ENCODE measurements at places on chromosomes 4 and X. TPM values are rescaled to one million over a fixed set of nuclear protein-coding genes. Genes with fewer than 3 reads are reported as not detected.

CHRDL1 gene
- not detected for total RNA-seq

SH3D19 gene
- total RNA-seq, result not detected

DNA sequence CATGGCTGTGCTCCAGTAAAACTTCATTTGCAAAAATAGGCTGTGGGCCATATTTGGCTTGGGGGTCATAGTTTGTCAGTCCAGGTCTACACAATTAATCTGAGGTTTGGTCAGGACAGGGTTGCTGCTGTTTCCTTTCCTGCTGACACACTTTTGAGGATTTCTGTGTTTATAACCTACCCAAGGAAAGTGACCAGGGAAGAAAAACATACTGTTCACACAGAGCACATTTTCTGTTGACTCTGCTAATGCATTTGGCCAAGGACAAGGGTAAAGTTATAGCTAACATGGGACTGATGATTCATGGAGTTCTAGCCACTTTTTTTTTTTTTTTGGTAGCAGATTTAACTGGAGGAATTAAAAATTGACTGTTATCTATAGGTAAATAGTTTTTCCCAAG is 43.9 kb upstream of the GEMIN8 start:
- no peak for DNase-seq

- DNase-seq, result no peak
Observed at GRCh38 chr4:56360071-56360470, 27.2 kb downstream of the AASDH start.

PPEF1 gene
- total RNA-seq, result not detected

NEUROG2 gene
- 0.18 TPM for total RNA-seq

DNA sequence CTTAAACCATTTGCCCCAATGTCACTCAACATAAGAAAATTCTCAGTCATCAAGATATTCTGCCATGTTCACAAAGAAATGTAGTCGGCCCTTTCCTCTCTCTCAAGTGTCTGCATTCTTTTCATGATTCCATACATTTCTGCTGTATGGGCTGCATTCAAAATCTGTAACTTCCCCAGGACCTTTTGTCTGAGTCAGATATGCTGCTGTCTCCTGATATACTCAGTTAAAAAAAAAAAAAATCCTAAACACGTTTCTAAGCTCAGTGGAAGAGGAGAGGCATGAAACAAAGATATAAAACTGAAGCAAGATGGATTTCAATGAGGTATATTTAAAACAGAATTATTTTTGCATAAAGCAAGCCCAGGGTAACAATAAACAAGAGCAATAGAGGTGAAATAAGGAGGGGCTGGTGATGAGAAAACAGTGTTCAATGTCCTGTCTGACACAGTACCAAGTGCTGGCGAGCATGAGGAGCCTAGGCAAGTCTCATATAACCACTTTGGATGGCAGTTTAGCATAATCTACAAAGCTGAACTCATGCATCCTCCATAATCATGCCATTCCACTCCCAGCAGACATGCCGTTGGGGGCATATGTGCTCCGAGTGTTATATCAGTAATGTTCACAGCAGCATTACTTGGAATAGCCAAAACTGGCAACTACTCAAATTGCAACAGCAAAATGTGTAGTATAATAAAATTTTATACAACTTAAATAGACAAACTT is 76.7 kb downstream of the MANBA start:
- DNase-seq, result no peak

DNA sequence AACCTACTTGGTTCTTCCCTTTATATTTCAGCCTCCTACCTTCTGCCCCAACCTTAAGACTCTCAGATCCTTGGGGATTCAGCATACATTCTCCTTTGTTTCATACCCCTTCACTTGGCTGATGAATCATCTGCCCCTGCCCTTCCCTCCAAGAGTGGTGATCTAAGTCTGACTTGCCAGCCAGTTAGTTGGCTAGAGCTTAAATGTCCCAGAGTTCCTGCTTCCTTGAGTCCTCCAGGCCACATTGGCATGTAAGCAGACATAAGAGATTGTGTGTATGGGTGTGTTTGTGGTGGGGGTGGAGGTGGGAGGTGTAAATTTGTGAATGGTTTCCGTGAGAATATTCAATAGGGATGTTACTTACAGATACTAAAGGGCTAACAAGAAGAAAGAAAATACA is 3.7 kb upstream of the TEX13D start:
- no peak for DNase-seq

UGT2B17 gene
- not detected for total RNA-seq

GRCh38 chr4:71211748-71212147 is 127.1 kb upstream of the SLC4A4 start:
- no peak for DNase-seq

NUDT9 gene
- total RNA-seq, result 13.9 TPM

SSX2B gene
- not detected for total RNA-seq

ADAM29 gene
- not detected for total RNA-seq

DNA sequence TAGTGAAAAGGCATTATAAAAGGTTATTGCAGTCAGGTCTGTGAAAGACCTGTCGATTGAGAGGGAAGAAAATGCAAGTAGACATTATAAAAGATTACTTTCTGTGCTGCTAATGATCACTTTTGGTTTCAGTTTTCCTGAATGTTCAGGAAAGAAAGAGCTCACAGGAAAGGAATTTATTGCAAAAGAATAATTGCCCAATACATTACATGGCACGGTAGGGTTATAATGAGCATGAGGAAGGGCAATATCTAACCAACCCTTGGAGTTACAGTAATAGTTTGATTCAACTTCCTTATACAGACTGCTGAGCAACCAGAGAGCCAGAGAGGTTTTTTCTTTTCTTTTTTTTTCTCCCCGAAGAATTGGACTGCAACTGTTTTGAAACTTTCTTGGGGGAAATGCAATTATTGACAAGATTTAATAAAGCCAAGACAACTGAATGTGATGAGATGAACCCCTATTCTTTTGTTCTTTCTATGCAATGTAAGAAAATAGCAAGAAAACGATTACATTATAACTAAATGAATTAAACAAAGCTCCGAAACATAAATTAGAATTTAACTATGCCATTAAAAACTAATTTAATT is 247.0 kb downstream of the C4orf33 start:
- DNase-seq, result no peak

DNA sequence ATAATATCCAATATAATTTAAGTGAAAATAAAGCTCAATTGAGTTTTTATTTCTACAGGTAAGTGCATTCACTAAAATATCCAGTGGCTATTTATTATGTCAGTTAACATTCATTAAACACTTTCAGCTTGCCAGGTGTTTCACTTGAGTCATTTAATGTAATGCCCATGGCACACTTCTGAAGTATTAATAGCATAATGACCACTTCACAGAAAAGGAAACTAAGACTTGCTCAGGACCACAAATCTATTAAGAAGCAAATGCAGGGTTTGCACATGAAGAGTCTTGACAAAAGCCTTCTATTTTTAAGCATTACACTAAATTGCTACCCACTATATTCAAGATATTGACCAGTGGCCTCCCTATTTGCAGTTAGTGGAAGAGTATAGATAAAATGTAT is 612.7 kb downstream of the KCTD8 start:
- no peak for DNase-seq

ITM2A gene
- 114 TPM for total RNA-seq

- no peak for DNase-seq
Observed at GRCh38 chr4:53619431-53619830, 28.1 kb upstream of the LNX1 start.

DNA sequence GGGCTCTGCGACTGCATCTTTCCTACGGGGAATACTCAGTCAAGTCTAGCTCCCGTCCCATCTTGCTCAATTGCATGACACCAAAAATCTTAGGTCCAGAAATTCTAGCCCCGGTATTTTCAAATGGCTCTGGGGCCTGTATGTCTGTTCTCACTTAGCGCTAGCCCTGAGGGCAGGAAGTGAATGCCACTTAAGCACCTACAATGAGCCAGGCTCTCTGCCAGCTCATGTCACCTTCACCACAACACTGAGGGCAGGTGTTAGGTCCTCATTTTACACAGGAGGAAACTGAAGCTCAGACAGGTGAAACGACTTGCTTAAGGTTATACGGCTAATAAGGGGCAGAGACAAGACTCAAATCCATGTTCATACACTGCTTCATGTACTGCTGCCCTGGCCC is 282.8 kb downstream of the PPP1R2C start:
- no peak for DNase-seq

Measured in activated T-helper 1 cell treated with anti-CD3 and anti-CD28 coated beads, Interleukin-12 subunit alpha, Interleukin-12 subunit beta, Interleukin-2, Interleukin-4 antibody, amounts not matched to agents 30 ng/mL and 10 ng/mL and 1 ng/mL, durations not matched to agents 14 hours and 24 hours and 36 hours (primary cell).